ENCODE measurements at places on chromosomes 1 and 21. TPM values are rescaled to one million over a fixed set of nuclear protein-coding genes. Genes with fewer than 3 reads are reported as not detected.

Gene STUM
- total RNA-seq = not detected

Gene FCRL1
- 0.09 TPM for total RNA-seq

Gene LRRC71
- not detected for total RNA-seq

Gene AMY1C
- total RNA-seq = not detected

Gene MYBPHL
- not detected for total RNA-seq
